AG09319 (cell line): ENCODE measurements at places on chromosomes 11 and 22.

DNA sequence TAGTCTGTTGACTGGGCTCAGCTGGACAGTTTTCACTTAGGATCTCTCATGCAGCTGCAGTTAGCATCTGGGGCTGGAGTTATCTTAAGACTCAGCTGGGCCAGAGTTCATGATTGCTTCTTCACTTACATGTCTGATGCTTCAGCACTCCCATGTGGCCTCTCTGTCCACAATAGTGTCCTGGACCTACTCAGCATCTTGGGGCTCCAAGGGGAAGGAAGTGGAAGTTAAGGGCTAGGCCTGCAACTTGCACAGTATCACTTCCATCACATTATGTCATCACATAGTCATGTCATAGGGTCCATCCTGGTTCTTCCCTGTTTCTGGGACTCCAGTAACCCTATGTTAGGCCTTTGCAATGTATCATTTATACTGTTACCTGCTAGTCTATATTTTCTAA, 115.9 kb downstream of the C11orf65 start:
- no peak for DNase-seq

DNA sequence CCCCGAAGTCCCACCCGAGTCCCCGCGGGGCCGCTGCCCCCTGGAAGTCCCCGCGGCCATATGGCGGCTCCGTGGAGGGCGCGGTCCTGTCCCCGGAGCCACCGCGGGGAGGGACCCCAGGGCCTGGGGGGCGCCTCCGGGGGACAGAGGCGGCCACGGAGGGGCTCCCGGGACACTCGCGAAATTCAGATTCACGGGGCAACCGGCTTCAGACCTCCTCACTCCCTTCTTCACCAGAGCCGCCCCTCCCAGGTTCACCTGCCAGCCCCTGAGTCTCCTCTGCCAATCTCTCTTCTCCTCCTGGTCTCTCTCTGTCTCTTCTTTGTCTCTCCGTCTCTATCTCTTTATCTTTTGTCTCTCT, 28.2 kb upstream of the TOLLIP start:
- no peak for DNase-seq

GRCh38 chr22:19516378-19517170, 7.6 kb downstream of the CLDN5 start:
- no peak for DNase-seq

- no peak for DNase-seq
These were observed 2.8 kb upstream of the NUCB2 start for GRCh38 chr11:17273668-17274282.

DNA sequence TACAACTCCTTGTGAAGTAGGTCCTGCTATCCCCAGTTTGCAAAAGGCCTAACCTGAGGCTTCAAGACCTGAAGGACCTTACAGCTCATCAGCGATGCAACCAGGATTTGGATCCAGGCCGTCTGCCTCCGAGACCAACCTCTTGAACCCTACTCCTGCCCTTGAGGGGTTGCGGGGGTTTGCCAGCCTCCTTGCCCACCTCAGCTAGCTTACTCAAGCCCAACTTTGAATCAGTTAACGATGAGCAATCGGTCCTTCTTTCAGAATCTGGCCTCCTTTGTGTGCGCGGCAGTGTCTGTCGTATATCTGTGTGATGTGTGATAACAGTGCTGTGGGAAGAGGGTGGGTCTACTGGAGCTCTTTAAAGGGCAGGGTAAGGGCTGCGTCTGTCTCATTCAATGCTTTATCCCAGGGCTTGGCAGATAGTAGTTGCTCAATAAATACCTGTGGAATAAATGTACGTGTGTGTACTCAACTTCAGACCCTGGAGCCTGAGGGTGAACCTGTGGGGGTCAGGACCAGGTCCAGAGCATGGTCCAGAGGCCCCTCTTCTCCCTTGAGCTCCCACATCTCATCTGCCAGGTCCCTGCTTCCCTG, 3.2 kb downstream of the CHRM1 start:
- DNase-seq, result no peak

- DNase-seq, result no peak
These were observed 11.3 kb upstream of the RHOD start for GRCh38 chr11:67045314-67045713.

GRCh38 chr11:5137014-5137413, 1.1 kb downstream of the OR52A5 start:
- DNase-seq, result no peak

DNA sequence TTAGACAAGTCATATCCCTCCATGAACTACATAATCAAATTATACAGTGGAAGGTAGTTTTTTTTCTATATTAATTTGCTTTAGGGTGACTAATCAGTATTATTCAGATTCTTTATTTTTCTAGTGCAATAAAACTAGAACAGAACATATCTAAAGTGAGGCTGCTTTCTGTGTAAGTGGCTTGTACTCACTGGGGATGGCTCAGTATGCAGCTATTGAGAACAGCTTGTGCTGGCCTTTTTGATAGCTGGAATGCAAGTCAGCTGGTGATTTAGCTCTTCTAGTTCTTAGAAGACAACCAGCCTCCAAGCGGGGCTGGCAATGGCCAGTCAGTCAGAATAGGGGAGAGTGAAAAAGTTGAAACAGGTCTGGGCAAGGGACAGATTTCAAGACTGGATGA, 119.4 kb downstream of the BLID start:
- DNase-seq, result no peak

DNA sequence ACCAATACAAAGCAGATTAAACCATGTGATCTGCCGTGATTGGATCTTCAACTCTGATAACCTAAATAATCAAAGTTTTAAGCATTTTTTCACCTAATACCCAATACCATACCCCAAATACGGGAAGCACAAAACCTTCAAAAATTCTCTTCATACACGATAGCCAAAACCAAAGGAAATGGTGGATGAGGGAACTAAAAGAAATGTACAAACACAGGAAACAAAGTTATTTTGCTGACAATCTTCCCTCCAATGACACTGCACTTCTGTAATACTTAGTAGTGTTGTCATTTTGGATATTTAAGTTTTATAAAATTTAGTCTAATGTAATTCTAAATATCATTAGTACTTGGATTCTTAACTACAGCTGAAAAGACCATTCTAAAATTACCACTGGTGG, 27.0 kb downstream of the CSTF3 start:
- DNase-seq, result no peak

DNA sequence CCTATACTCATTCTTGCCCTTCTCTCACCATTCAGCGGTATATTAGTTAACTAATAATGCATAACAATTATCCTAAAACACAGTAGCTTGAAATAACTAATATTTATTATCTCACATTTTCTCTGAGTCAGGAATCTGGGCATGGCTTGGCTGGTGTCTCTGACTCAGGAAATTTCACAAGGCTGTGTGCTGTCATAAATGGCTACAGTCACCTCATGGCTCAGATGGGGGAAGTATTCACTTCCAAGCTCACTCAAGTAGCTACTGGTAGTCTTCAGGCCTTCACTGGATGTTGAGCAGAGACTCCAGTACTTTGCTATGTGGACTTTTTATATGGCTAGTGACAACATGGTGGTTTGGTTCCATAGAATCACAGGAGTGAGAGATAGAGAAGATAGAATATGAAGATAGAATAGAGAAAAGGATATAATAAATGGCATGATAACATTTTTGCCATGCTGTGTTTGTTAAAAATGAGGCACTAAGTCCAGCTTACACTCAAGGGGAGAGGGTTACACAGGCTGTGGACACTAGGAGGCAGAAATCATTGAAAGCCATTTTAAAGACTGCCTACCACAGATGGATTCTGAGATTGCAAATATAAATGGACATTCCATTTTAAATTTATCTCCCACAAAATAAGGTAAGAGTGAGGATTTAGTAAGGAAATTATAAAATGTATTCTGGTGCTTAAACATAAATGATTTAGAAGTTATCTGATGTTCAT, 997.8 kb upstream of the CHORDC1 start:
- DNase-seq, result no peak

- DNase-seq, result no peak
These were observed 426.1 kb upstream of the CADM1 start for GRCh38 chr11:115930291-115930690.

DNA sequence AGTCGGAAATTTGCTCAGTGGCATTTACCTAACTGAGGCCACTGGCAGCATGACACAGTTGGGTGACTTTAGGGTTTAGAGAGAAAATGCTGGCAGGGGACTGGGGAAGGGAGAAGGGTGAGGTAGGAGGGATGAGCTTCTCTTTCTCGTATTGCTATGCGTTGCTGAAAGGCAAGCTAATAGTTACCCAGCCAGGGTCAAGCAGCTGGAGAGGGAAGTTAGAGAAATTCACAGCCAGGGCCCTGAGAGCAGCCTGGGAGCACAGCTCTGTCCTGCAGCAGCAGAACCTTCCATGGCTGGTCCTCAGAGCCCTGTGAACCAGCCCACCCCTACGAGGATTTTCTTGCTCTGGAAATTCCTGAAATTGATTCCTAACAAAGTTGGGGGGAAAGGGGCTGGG, 679.6 kb downstream of the NTM start:
- no peak for DNase-seq
